ENCODE measurements at places on chromosomes 2 and 18.

DNA sequence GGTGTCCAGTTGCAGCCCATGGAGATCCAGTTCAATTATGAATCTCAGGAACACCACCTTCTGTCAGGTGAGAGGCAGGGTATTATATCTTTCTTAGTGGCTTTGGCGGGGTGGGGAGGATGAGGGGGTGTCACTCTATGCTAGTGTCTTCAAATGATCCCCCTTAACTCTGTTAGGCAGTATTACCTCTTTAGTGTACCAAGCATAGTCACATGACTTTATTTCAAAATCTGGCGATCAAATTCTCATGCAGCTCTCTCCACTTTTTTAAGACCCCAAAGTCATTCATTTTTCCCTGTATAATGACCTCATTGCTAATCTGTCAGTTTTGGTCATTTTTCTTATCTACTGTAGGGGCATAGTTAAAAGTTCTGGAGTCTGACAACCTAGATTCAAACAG lies 1.1 kb upstream of the ZSCAN30 start:
- H3K4me3 ChIP-seq = peak overlapping the region; percentile 97
- DNase-seq = no peak
- H3K36me3 ChIP-seq = peaks cover 12% of the 10 kb centered on the region
- peaks cover 11% of the 10 kb centered on the region for H3K4me1 ChIP-seq

GRCh38 chr2:3659447-3660432 lies 1.7 kb downstream of the ALLC start:
- H3K27ac ChIP-seq = no peak overlapping the region
- no peaks in the 10 kb centered on the region for H3K4me1 ChIP-seq
- no peaks in the 10 kb centered on the region for H3K36me3 ChIP-seq
- H3K4me3 ChIP-seq = no peak overlapping the region

- H3K4me3 ChIP-seq = no peak overlapping the region
- peaks cover 31% of the 10 kb centered on the region for H3K4me1 ChIP-seq
- H3K27ac ChIP-seq = no peak overlapping the region
- DNase-seq = no peak
- no peaks in the 10 kb centered on the region for H3K36me3 ChIP-seq
Measured at GRCh38 chr2:127379712-127380355, 7.9 kb downstream of the MAP3K2 start.

DNA sequence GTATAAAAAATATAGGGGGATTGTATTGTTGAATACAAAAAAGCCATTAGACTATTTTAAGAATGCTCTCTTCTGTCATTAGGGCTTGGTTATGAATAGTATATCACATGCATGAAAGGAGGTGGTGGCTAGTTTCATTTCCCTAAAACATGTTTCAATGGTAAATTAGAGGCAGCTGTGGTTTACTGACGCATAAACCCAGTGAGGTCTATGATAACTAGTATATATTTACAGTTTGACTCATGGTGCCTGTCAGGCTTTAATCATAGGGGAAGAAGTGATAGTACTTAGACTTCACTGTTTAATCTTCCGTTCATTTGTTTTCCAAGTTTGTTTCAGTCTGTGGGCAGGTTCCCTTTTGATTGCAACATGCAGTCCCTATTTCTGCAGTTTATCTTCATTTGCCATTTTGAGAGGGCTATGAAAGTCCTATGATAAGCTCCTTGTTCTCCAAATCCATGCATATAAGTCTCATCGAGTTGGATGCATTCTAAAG lies 55.1 kb upstream of the MAP4K3 start:
- H3K4me3 ChIP-seq = peak overlapping the region; percentile 32
- no peaks in the 10 kb centered on the region for H3K36me3 ChIP-seq
- peak overlapping the region; percentile 63 for H3K27ac ChIP-seq
- H3K27me3 ChIP-seq = no peaks in the 10 kb centered on the region

DNA sequence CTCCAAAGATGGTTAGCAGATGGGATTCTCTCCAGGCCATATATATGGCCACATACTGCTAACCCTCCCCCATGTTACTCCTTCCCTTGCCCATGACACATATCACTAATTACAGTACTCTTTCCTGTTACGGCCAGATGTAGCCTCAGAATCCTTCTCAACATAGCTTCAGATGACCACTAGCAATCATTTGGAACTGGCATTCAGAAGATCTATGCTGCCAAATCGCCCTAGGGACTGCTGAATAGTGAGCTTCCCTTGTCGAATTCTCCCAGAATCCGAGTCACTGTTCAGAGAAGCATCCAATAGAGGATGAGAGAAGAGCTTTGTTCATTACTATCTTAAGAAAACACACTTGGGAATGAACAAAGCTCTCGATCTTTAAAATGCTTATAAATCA lies 121.2 kb upstream of the TANK start:
- H3K27me3 ChIP-seq = no peaks in the 10 kb centered on the region
- peaks cover 2% of the 10 kb centered on the region for H3K4me1 ChIP-seq

DNA sequence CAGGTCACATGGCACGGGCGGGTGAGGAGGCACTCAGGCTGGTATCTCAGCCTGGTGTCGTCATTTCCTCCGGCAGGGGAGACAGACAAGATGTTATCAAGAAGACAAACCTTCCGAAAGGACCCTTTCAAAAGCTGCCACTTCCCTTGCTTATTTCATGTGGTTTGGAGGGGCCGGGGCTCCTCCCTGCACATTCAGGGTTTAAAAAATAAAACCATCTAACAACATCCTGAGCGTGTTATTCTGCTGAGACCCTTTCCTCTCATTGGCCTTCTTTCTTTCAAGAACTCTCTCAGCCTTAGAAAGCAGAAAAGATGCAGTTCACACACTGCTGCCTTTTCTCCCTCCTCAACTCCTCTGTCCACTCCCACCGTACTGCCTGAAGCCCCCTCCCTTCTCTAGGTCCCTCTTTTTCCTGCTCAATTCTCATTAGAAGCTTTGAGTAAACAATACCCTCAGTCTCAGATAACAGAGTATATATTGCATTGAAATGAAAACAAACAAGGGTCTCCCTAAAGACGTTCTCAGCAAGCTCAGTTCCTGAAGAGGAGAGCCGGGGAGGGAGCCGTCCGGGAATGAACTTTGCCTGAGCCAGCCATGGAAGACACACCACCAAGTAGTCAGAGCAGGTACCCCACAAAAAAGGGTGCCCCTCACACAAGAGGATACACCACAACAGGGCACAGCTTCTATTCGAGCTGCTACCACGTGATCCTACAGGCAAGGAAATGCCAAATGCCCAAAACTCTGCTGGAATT lies 9.7 kb downstream of the SMAD7 start:
- H3K36me3 ChIP-seq = peaks cover 21% of the 10 kb centered on the region
- H3K4me1 ChIP-seq = peaks cover 90% of the 10 kb centered on the region
- no peaks in the 10 kb centered on the region for H3K27me3 ChIP-seq
- H3K27ac ChIP-seq = peak overlapping the region; percentile 87
- no peak overlapping the region for H3K4me3 ChIP-seq
- DNase-seq = peak; percentile 21

DNA sequence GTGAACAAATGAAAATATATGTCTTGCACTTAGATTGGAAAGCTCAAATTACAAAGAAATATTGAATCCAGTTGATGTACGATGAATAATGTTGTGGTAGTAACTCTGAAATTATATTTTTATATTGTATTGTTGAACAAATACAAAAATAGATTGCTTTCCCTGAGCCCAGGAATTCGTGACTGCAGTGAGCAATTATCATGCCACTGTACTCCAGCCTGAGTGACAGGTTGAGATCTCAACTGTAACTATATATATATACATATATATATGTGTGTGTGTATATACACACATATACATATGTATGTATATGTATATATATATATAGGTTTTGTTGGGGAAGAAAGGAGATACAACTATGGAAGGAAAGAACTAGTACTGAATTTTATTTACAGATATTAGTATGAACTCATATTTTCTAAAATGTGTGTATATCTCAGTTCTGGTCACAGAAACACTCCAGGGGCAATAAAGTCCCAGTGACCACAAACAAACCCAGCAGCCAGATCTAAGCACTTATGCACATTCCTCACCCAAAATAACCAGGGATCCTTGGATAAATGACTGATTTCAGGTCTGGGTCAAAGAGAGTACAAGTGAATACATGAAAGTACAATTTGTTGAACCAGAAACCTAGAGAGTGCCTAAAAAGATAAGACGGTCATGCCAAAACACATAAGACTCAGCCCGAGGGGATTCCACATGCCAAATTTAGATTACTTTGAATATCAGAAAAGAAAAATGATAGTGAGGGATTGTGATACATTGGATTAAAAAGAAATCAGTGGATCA lies 146.3 kb downstream of the TMX3 start:
- no peaks in the 10 kb centered on the region for H3K36me3 ChIP-seq
- H3K4me1 ChIP-seq = peaks cover 7% of the 10 kb centered on the region
- H3K27me3 ChIP-seq = no peaks in the 10 kb centered on the region

GRCh38 chr2:64312622-64313397 lies 141.2 kb upstream of the LGALSL start:
- H3K27ac ChIP-seq = no peak overlapping the region
- peaks cover 19% of the 10 kb centered on the region for H3K27me3 ChIP-seq
- no peaks in the 10 kb centered on the region for H3K36me3 ChIP-seq
- peak; percentile 14 for DNase-seq

DNA sequence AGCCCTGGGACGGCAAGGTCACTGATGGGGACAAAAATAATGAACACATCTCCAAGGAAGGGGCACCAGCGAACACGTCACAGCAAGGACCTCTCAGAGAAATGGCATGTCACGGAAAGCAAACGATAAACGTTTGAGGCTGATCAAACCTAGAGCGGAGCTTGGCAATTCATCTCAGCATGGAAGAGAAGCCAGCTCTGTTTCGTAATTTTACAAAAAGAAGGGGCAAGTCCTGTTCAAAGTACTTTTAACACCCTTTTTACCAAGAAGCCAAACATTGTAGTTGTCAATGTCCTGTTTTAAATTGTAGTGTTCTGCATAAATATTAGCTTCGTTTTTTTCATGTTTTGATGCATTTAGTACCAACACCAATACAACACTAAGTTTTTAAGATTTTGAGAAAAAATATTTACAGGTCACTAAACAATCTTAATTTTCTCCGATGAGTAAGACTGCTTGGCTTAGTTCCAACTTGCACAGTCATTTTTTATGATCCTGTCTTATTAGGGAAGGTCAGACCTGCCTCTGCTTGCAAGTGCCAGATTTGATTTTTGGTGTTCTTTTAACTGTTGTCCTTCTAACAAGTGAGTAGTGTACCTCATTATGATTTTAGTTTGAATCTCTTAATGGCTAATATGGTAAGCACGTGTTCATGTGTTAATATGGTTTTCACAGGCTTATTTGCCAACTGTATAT lies 818.5 kb upstream of the SALL3 start:
- H3K36me3 ChIP-seq = no peaks in the 10 kb centered on the region
- H3K27me3 ChIP-seq = no peaks in the 10 kb centered on the region
- no peaks in the 10 kb centered on the region for H3K4me1 ChIP-seq
- H3K4me3 ChIP-seq = no peak overlapping the region

DNA sequence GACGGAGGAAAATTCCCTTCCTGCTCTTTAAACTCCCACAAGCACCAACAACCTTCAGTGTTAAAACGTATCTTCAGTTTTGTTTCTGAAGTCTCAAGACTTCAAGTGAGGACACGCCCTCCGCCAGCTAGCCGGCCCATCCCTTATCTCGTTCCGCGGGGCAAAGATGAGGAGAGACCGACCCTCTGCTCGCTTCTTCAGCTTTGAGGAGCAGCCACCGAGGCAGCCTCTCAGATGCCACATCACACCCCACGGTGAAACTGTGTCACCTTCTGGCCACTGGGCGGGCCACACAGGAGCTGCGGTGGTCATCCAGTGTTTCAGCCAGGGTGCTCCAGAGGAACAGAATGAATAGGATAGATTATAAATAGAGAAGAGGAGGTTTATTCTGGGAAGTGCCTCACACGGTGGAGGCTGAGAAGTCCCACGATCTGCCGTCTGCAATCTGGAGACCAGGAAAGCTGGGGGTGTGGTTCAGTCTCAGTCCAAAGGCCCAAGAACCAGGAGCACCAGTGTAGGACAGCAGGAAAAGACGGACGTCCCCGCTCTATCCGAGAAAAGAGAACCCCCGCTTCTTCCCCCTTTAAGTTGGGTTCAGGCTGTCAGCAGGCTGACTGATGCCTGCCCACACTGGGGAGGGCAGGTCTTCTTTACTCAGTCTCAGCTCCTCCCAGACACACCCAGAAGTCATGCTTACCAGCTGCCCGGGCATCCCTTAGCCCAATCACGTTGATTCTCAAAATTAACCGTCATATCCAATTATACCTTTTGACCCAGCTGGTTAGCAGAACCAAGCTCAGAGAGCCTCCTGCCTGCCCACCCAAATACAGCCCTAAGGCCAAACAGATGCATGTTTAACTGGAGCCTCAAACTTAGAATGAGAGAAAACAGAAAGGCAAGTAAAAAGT lies 399.7 kb upstream of the ID2 start:
- no peaks in the 10 kb centered on the region for H3K36me3 ChIP-seq
- no peak for DNase-seq
- no peaks in the 10 kb centered on the region for H3K4me1 ChIP-seq
- H3K27me3 ChIP-seq = no peaks in the 10 kb centered on the region
- no peak overlapping the region for H3K4me3 ChIP-seq
